GM12878 (cell line): ENCODE measurements at places on chromosomes 7 and 10. TPM values are rescaled to one million over a fixed set of nuclear protein-coding genes. Genes with fewer than 3 reads are reported as not detected.

The NUPR2 gene
- not detected in 2 replicates for polyA plus RNA-seq

- DNase-seq: no peak
Observed at GRCh38 chr10:114987995-114988394, 50.0 kb downstream of the TRUB1 start.

- no peak for DNase-seq
Observed at GRCh38 chr7:103031781-103032180, 42.8 kb downstream of the FBXL13 start.

The CCDC136 gene
- polyA plus RNA-seq: 0.87 and 1.1 TPM in 2 replicates
